CD8-positive, alpha-beta T cell (primary cell): ENCODE measurements at places on chromosomes 4 and X. TPM values are rescaled to one million over a fixed set of nuclear protein-coding genes. Genes with fewer than 3 reads are reported as not detected.

The SLC9B1 gene
- total RNA-seq, result 4.0 TPM

GRCh38 chr4:80139671-80140070 is 57.6 kb upstream of the PRDM8 start:
- DNase-seq, result no peak

DNA sequence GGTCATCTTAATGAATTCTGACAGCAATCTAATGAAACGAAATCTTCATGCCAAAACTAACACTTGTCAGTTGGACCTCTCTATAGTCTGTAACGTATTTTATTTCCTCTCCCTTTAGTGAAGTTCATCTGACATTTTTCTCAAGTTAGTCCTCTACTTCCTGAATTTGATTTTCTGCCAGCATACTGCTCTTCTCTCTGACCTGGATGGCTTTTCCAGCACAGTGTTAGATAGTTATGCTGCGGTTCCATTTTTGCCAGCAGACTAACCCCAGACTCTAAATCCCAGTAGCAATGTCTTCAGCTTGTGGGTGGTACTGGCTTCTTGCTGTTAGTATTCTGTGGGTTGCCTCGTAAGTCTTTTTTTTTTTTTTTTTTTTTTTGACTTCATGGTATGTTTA is 146.7 kb upstream of the VEGFC start:
- no peak for DNase-seq

The TMEM154 gene
- total RNA-seq, result 10.0 TPM

The FGF16 gene
- total RNA-seq, result not detected

GRCh38 chrX:65668377-65669310 is 1.2 kb downstream of the MSN start:
- peak; percentile 58 for DNase-seq

- no peak for DNase-seq
Observed at GRCh38 chr4:37717576-37717975, 31.4 kb upstream of the RELL1 start.

DNA sequence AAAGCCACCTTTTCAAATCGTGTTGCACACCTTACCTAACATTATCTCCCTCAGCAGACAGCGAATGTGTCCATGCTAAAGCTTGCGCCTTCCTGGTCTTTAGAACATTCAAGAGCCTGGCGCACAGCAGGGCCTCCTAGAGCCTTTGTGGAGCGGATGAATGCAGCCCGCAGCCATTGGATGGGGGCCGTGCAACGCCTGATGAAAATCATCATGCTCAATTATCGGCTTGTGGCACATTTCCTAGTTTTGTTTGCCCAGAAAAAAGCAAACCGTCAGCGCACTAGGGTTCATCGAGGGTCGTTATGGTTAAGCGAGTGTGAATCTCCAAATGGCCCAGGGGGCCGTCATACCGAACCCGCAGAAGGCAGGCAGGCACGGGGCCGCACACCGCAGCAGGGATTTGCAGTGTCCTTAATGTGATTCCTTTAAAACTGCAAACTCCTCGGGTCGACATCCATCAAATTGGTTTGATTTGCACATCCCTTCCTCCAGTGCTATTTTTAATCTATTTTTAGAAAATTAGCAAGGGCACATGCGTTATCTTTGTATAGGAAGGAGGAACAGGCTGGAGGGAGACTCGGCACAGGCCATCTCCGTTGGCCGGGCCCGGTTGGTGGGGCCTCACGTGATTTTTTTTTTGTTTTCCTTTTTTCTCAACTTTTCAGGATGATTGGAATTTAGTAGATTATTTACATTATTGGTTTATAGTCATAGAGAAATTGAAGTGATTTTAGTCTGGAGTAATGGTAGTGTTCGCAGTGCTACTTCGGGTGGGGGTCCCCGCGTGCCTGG is 53.1 kb downstream of the ABLIM2 start:
- no peak for DNase-seq

- DNase-seq, result no peak
Observed at GRCh38 chrX:71053217-71053621, 14.9 kb downstream of the SNX12 start.
